Hypothalamus (tissue), 51 donors: ENCODE measurements at places on chromosomes 16 and 17.

DNA sequence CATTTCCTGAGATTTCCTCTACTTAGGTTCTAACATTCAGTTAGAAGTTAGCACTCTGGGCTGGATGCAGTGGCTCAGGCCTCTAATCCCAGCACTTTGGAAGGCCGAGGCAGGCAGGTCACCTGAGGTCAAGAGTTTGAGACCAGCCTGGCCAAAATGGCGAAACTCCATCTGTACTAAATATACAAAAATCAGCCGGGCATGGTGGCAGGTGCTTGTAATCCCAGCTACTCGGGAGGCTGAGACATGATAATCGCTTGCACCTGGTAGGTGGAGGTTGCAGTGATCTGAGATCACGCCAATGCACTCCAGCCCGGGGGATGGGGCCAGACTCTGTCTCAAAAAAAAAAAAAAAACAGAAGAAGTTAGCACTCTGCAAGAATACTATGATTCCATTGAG, 1430.9 kb downstream of the CDH11 start:
- no peak for DNase-seq

DNA sequence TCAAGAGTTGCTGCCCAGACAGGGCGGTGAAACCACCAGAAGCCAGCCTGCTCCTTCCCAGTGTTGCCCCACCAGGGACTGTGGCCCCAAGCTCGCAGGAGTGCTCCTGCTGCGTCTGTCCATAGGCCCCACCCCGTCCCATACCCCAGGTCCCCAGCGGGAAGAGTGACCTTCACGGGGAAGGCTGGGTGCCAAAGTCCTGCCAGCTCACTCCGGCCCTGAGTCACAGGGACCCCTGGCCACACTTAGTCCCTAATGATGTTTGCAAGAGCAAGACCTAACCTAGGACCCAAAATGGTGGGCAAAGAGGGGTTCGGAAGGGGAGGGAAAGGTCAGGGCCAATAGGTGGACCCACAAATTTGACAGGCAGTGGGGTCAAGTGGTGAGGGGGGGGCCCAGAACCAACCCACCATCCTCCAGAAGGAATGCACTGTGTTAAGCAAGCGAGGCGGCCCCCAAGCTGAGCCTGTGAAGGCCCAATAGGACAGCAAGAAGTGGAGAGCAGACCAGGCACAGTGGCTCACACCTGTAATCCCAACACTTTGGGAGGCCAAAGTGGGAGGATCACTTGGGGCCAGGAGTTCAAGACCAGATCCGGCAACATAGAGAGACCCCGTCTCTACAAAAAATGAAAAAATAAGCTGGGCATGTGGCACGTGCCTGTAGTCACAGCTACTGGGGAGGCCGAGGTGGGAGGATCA, 3.3 kb downstream of the DOK4 start:
- no peak for DNase-seq

DNA sequence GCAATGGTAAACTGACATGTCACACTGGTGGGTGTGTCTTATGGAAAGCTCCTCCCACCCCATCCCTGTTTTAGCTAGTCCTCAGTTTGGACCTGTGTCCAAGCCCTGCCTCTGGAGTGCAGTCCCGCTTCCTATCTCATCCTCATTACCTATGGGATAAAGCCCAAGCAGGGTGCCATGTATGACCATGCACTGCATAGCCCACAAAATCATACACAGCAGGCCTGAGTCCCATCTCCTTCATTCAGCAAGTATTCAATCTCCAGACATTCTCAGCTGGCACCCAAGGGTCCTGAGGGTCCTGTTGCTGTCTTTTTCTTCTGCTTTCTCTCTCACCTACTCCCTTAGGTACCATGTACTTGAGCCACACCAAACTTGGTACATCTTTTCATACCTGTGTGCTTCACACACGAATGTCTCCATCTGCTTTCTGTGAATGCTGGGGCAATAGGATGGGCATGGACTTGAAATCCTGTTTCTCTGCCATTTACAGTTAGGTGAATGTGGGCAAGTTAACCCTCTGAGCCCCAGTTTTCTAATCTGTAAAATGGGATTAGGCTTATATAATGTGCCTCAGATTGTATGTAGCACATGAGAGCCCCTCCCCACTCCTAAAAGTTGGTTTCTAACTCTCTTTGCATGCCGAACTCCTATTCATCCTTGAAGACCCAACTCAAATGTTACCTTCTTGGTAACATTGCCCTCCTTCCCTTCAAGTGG, 28.5 kb downstream of the TNS4 start:
- no peak for DNase-seq

DNA sequence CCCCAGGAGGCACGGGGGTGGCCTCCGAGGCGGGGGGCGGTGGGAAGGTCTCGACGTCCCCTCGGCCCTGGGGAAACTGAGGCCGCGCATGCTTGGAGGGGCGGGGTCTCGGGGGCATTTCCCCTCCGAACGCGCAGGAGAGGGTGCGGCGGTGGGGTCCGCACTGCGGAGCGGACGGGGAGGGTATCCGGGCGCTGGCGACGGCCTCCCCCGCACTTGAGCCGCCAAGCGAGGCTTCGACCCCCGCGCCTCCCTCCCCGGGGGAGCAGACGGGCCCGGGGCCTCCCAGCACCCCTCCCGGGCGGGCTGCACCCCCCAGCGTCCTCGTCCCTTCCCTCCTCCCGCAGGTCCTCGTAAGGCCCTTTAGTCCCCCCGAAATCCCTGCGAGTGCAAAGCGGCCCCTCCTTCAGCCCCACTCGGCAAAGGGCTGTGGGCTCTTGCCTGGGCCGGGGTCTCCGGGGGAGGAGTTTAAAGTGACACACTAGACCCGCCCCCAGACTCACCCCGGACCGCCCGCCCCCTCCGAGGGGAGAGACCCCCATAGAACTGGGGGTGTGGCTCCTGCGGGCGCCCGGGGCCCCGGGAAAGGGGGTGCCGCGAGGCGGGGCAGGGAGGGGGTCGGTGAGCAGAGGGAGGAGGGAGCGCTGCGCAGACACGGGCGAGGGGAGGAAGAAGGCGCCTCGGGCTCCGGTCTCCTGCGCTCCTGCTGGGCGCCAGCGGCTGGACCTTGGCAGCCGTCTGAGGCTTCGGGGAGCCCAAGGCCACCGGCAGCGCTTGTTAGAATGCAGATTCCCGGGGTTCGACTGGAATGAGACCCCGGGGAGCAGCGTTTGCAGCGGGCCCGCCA, 632 bp downstream of the BAIAP3 start:
- no peak for DNase-seq

DNA sequence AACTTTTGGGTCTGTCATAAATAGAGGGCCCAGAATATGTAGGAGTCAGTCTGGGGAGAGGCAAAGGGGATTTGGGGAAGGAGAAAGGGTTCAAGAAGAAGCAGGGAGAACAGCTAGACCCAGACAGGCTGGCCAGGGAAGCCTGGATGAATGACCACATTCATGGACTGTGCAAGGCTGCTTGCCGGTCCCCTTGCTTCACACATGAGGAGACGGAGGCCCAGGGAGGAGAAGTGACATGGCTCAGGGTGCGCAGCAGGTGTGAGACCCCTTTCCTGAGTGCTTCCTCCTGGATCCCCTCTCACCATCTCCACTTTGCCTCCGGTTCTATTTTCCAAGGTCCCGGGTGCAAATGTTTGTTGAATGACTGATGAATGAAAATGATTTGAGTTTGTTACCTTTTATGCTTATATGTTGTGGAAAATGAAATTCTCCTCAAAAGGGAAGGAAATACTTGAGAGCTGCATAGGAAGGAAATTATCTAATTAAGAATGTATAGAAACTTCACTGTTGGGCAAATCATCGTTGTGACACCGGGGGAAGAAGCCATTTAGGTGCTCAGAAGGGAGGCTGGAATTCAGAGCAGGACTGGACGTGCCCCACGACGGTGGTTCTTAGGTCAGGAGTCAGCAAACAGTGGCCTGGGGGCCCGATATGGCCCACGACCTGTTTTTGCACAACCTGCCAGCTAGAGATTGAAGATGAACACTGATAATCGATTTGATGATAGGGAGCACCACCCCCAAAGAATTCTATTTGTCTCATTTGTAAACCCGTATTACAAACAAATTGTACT, 559 bp downstream of the ITGAM start:
- DNase-seq = no peak

DNA sequence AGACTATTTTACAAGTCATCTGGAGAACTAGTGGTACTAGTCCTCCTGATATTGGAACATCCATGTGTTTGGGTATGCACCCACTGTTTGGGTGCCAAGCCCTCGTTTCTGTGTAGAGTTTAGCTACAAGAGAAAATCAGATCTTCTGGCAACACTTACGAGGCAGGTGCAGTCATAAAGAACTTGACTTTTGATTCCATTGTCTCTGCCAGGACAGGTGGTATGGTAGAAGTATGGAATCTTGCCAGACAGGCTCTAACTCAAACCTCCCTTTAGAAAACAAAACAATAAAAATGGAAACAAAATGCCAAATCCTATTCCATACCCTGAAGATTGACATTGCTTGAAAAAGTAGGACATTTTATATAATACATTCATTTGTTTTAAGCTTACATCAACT, 16.0 kb downstream of the RNF43 start:
- no peak for DNase-seq

DNA sequence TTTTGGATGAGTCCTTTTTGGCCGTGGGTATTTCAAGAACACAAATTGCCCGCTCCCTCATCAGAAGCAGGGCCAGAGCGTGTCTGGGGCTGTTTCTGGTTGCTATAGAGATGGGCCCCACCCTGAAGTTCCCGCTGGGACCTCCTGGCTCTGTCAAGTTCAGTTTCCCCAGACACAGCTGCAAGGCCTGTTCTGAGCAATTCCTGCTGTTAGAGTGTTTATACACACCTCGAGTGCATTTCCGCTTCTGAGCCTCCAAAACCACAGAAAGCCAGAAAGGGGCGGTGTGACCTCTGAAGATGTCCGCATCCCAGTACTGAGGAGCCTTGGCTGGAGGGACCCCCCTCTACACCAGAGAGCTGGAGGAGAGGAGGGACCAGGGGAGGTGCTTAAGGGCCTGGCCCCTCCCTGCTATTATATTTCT, 9.3 kb upstream of the WBP2 start:
- DNase-seq = no peak

DNA sequence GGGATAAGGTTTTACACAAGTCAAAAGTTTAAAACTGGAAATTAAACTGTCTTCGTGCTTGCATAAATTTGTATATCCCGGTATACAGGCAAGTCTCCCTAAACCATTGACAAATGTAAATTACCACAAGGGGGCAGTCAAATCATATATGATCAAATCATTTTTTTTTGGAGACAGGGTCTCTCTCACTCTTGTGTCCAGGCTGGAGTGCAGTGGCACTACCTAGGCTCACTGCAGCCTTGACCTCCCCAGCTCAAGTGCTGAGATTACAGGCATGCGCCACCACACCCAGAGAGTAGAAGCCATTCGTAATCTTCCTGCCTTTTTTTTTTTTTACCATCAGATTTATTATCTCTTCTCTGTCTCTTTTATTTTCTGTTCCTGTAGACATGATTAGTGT, 18.5 kb downstream of the TOP2A start:
- no peak for DNase-seq

GRCh38 chr16:57690782-57691471, 3.7 kb upstream of the DRC7 start:
- no peak for DNase-seq

GRCh38 chr16:11410376-11411058, 65.3 kb downstream of the RMI2 start:
- peak; percentile 4 for DNase-seq

DNA sequence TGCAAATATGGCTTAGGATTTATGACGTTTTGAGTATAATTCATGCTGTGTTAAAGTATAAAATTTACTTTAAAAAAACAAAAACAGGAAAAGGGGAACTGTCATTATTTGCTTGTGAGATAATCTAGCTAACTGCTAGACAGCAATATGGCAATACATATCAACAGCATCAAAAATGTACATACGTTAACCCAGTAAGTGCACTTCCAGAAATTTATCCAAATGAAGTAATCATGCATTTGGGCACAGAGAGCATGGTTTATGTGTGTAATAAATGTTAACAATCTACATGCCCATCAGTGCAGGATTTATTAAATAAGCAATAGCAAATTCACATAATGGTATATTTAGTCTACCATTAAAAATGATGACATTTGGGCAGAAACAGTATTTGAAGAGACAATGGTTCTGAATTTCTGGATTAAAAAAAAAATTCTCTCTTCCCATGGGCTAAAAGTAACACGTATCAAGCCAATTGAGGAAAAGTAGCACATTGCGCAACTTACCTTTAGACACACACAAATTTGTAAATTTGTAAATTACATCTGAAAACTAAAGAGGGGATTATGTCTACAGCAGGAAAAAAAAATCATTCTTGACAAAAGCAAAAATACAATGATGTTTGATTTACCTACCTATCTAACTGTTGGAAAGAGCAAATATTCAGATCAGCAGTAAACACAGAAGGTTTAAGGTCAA, 80.2 kb downstream of the CACNG1 start:
- no peak for DNase-seq

- no peak for DNase-seq
Measured at GRCh38 chr16:69847643-69848042, 85.5 kb downstream of the WWP2 start.

- DNase-seq = no peak
Measured at GRCh38 chr17:16007439-16007838, 7.8 kb downstream of the TTC19 start.

DNA sequence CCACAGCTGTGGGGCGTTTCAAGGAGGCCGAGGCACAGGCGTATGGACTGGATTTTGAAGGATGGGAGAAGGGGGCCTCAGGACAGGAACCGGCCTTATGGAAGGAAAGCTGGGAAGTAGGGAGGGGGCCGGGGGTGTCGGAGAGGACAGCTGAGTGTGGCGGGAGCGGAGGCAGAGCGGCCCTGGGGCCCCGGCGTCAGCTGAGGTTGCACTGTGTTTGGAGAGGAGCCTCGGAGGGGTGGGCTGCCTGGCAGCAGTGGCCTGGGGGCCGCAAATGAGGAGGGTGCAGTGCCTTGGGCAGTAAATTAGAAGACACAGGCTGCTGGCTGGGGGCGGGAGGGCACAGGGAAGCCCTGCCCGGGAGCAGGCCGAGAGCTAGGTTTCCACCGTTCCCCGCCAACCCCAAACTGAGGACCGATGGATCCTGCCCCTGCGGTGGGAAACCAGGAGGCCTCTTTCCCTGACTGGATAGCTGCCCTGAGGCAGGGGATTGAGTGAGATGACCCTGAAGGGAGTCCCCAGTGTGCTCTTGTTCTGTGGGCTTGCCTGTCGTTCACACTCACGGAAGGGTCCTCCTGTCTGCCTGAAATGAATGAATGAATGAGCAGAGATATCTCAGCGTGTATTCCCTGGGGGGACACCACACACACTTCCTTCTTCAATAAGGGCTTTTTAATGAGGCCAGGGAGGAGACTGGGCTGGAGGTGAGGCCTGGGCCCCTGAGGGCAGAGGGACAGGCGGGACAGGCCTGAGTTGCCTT, 18.4 kb downstream of the FOXJ1 start:
- DNase-seq = no peak

GRCh38 chr17:37828651-37829124, 83.8 kb upstream of the HNF1B start:
- DNase-seq = no peak
